ENCODE measurements at places on chromosomes 16 and 17.

DNA sequence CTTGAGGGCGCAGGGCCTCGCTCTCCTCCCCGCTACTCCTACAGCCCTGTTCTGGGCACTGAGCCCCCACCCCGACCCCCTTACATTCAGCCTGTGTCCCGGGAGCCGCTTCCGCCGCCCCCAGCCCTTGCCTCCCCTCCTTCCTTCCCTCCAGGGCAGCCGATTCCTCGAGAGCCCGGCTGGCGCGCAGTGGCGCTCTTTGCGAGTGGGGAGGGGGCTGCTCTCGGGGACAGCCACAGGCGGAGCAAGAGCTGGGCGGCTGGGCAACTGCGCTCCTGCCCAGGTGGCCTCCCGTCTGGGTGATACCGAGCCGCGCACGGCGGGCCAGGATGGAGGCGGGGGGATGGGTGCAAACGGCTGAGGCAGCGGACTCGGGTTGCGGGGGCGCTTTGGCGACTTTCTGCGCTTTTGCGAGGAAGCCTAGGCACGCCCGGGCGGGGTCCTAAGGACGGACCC, 1.2 kb downstream of the MMP15 start:
- no peak for DNase-seq

DNA sequence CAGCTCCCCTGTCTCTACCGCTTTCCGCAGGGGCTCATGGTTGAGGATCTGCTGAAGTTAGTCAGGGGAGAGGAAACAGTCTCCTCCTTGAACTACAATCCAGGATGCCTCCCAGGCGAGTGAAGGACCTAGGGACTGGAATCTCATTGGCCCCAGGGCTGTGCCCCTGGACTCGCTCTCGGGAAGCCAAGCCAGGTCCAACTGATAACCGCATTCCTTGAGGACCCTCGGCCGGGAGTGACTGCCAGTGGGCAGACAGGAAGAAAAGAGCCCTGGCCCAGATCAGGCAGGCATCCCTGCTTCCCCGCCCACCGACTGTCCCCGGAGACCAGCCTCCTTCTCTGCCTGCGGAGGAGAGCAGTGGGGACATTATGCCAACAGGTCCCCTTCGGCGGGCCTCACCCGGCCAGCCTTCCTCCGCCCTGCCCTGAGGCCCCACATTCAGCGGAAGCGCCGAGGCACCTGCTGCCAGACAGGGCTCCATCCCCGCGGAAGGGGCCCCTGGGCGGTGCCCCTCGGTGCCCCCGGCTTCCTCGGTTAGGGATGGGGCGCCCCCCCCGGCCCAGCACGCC, 776 bp downstream of the LRRC75A start:
- DNase-seq = no peak

DNA sequence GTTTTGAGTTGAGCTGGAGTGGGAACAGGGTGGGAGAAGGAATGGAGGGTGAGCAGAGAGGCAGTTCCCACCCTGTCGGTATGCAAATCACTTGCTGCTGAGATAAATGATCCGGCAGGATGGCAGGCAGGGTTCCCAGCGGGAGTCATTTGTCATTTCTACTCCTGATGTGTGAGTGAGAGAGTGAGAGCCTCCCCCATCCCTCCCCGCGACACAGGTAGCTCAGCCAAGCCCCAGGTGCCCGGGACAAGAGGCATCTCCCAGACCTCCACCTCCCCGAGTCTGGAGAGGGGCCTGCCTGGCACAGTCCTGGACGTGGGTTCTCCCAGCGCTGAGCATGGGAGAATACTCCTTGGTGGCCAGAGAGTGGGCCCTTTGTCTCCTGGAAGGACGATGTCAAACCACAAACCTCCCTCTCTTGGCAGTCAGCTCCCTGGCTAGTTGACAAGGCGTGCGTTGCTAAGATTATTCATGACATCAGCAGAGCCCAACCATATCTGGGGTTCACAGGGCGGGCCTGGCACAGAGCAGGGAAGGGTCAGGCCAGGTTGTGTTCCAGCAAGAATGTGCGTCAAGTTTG, 33.7 kb upstream of the TNRC6C start:
- peak; percentile 70 for DNase-seq

- DNase-seq = no peak
Observed at GRCh38 chr17:57288773-57289121, 32.4 kb downstream of the MSI2 start.

- DNase-seq = no peak
Observed at GRCh38 chr16:31529108-31529936, 1.6 kb downstream of the AHSP start.

GRCh38 chr16:3548445-3548844, 28.8 kb downstream of the NLRC3 start:
- no peak for DNase-seq

DNA sequence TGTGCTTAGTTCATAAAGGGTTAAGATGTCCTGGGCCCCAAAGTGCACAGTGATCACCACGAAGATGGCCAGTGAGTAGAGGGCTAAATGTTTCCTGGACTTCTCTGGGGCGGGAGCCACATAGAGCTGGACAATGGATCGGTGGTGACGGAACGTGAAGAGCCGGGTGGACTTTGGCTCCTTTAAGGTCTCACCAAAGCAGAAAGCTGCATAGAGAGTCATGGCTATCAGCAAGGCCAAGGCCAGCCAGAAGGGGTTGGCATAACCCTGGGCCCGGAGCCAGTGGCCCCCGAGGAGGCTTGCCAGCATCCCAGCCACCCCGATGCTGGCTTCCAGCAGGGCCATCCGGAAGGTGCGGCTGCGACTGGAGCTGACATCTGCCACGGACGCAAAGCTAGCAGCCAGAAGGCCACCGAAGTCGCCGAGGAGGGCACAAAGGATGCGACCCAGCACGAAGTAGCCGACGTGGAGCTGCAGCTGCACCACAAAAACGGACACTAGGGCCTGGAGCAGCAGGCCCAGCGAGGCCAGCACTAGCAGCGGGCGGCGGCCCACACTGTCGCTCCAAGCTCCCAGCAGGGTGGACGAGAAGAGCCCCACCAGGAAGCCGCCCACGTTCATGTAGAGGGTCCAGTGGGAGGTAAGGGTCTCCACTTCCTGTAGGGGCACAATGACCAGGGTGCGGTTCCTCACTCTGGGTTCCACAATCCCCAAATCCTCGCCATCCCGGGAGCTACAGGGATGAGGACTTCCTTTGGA, 1.0 kb downstream of the SLC46A1 start:
- DNase-seq = no peak

DNA sequence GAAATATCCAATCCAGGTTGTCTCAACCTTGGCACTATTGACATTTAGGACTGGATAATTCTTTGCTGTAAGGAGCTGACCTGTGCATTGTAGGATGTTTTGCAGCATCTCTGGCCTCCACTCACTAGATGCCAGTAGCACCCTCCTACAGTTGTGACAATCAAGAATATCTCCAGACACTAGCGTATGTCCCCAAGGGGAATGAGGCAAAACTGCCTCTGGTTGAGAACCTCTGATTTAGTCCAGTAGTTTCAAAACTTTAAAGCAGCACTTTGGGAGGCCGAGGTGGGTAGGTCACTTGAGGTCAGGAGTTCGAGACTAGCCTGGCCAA, 48.4 kb downstream of the IQCK start:
- no peak for DNase-seq
